ENCODE measurements at places on chromosomes 11 and 22. TPM values are rescaled to one million over a fixed set of nuclear protein-coding genes. Genes with fewer than 3 reads are reported as not detected.

Gene ACTN3
- total RNA-seq: 0.17 TPM

Gene AQP11
- 0.49 TPM for total RNA-seq

Gene DNAJB7
- not detected for total RNA-seq

Gene SLC25A45
- total RNA-seq: 18.2 TPM

Gene ARHGAP32
- total RNA-seq: 10.6 TPM

Gene GLB1L2
- 0.44 TPM for total RNA-seq

Gene HIKESHI
- 23.3 TPM for total RNA-seq

Gene CDON
- not detected for total RNA-seq

Gene NCF4
- 117 TPM for total RNA-seq

Gene ZBTB44
- total RNA-seq: 89.4 TPM

Gene VSIG10L2
- total RNA-seq: not detected

Gene MS4A15
- not detected for total RNA-seq

Gene PANX2
- 0.59 TPM for total RNA-seq

Gene NOX4
- total RNA-seq: not detected

Gene C2CD3
- 63.9 TPM for total RNA-seq

Gene OR2AG2
- total RNA-seq: not detected

Gene SLC29A2
- total RNA-seq: 20.1 TPM

Gene PATE2
- not detected for total RNA-seq

Gene NCAPH2
- total RNA-seq: 71.5 TPM

Gene OR51B5
- 0.67 TPM for total RNA-seq

Data from B cell (primary cell).